ENCODE measurements at places on chromosomes 13 and 19. TPM values are rescaled to one million over a fixed set of nuclear protein-coding genes. Genes with fewer than 3 reads are reported as not detected.

LYL1 gene
- 0.88 TPM for total RNA-seq

ALOX5AP gene
- not detected for total RNA-seq

RNF113B gene
- total RNA-seq, result not detected

GNG7 gene
- 9.6 TPM for total RNA-seq

DENND1C gene
- total RNA-seq, result 0.19 TPM

SLC25A41 gene
- 0.46 TPM for total RNA-seq

KLK8 gene
- total RNA-seq, result 0.46 TPM

IGFL1 gene
- not detected for total RNA-seq

SOX1 gene
- 4.7 TPM for total RNA-seq

CGB3 gene
- total RNA-seq, result not detected

GRCh38 chr13:108037348-108037747 is 178.0 kb downstream of the LIG4 start:
- no peak for DNase-seq

DNA sequence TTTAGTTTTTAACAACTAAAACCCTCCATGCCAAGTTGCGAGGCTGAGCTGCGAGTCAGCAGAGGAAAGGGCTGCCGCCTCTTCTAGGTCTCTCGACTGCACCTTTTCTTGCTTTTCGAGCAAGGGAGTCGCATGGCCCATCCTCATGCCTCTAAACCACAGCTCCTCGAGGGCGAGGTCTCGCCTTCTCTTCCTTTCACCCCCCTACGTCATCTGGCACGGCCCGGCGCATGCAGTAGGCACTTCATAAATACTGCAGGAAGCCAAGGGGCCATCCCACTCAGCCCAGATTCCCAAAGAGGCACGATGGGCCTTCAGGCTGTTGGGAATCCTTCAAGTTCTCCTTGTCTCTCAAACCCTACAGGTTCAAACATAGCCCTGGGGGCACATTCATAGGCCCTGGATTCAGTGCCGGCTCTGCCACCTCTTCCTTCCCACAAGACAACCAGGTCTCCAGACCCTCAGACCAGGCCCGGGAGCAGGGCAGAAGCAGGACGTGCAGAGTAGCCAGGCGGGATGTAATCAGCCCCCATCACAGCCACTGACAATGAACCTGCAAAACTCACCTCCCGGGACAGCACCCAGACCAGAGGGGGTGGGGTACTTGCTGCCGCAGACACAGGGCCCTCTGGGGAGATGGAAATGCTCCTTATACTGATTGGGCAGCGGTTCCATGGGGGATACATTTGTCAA is 41.7 kb downstream of the GGACT start:
- DNase-seq, result no peak

DNA sequence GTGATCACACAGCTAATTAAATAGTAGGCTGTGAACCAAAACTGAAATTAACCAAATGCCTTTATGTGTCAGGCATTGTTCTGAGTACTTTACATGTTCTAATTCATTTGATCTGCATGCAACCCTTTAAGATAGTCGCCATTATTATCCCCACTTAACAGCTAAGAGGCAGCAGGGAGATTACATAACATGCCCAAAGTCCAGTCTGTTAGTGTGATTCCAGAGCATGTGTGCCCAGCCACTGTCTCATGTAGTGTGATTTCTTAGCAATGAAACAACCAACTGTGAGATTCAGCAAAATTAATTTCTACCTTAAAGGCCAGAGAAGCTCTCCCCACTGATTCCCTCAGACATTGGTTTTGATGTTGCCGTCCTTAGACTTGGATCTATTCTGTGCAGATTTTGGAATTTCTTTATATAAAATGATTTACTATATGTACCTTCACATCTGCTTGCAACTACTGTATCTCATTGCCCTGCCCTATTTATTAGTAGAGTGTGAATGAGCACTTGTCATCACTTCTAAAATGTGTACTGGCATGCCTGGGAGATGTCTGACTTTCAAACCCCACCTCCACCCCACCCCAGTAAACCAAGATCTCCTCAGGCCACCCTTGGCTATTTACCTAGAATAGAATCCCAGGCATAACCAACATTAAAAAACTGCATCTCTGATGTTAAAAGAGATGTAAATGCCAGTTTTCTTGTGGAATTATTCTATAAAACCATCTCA is 41.2 kb downstream of the POLR1D start:
- DNase-seq, result no peak

- DNase-seq, result peak; percentile 49
Measured at GRCh38 chr19:13097463-13098258, 5.0 kb downstream of the LYL1 start.

DNA sequence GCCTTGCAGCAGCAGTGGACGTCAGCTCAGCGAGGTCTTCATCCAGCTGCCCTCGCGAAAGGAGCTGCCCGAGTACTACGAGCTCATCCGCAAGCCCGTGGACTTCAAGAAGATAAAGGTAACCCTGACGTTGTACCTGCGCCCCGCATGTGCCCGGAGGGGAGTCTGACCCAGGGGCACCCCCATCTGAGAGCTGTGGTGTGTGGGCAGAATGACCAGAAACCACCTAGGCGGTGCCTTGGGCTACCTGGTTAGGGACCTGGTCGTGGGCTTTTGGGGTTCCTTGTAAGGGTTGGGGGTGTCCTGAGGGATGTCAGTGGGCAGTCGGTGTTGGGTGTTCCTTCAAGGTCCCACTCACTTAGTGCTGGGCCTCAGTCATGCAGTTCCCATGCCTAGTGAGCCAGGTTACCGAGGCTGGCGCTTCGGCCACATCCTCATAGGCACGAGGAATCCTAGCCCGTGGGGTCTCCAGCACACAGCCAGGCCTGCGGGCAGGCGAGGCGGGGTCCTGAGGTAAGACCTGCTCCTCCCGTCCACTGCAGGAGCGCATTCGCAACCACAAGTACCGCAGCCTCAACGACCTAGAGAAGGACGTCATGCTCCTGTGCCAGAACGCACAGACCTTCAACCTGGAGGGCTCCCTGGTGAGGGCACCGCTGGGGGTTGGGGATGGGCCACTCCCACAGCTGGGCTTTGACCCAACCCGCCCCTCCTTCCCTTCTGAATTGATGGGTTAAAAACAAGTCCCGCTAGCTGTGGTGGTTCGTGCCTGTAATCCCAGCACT is 30.8 kb upstream of the LDLR start:
- DNase-seq, result no peak

DNA sequence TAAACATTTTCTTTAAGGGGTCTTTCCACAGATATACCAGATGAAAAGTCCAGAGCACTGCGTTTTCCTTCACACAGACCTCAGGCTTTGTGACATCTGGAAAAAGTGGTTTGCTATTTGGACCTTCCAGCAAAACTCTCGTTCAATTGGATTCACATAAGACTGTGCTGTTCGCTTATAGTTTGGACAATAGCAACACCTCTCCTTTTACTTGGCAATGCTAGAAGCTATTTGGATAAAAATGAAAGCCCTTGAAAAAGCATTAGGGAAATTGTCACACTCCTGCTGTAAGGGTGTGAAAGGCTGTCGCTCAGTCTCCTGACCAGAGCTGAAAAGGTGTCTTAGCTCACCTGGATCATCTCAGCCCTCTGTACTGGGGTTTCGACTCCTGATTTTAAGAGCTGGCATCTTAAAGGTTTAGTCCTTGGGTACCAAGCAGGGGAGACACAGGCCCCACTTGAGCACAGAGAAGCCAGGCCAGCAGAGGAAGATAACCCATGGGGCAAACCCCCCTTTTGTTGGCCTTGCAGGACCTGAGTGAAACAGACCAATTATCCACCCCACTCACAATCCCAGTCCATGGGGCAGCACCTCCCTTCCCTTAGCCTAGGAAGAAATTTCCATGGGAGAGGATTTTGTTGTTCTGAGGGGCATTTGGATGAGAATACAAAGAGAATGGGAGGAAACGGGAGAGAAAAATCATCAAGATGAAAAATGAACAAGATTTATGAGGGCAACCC is 257.6 kb downstream of the DLEU7 start:
- no peak for DNase-seq

DNA sequence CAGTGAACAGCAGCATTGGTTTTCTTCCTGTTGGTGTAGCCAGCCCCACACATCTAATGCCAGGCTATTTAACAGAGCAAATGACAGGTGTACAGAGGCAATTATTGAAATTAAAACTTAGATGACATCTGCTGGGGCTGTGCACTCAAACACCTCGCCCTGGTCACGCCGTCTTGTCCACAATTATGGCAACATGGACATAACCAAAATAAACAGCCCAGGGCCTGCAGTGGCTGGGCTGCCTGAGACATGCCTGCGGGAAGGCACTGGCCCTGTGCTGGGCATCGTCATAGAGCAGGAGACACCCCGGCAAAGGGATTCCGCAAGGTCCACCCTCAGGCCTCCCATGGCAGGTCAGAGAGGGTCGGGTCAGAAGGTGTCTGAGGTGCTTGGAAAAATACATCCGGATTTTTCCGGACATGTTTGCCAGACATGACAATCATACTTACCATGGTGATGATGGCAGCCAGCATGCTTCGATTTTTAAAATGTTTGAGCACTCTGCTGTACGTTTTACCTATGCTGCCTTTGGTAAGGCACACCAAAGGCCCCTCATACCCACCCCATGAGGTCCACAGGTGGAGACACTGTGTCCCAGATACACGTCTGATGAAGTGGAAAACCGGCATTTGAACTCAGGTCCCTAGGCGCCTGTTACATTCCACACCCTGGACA is 47.8 kb downstream of the TSHZ3 start:
- DNase-seq, result no peak

DNA sequence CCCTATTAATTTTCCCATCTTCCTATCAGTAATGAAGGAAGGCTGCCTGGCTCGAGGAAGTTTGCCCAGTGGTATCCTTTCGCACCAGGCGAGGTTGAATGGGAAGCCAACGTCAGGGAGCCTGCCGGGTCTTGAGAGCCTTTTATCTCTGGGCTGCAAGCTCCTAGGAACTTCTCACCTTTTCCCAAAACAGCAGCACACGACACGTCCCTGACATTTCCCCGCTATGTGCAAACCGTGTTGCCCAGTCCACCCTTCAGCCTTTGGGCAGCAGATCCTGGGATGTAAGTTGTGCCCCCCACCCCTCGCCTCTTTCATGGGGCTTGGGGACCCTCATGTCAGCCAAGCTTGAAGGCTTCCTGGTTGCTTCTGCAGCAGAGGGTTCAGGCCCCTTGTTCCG is 179.1 kb downstream of the ZNF536 start:
- no peak for DNase-seq

DNA sequence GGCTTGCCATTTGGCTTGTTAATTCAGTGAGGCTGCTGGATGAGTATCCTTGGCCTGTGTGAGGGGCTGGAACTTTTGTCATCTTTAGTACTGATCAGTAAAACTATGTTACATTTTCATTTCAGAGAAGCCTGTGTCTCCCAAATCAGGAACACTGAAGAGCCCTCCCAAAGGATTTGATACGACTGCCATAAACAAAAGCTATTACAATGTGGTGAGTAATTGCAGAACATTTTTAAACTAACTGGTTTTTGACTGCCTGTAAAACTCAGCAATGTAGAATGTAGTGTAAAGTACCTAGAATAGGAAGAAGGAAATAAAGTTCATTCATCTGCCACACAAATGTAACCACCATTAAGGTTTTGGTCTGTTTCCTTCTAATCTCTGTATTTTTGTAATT is 87.4 kb upstream of the TEX29 start:
- DNase-seq, result no peak

DNA sequence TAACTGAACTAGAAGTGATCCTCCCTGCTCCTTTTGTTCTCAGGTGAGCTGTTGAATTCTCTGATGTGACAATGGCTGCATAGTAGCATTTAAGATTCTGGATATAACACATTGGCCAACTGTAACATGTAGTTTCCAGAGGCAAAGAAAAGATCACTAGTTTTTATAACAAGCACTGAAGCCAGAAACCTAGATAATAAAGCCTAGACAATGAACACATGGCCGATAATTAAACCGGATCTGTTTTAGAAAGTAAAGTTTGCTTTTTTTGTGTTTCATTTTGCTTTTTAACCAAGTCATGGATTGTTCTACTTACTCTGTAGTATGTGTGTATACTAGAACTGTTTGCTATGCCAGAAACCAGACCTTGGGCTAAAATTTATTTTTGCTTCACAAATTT is 225.5 kb upstream of the KLHL1 start:
- DNase-seq, result no peak

DNA sequence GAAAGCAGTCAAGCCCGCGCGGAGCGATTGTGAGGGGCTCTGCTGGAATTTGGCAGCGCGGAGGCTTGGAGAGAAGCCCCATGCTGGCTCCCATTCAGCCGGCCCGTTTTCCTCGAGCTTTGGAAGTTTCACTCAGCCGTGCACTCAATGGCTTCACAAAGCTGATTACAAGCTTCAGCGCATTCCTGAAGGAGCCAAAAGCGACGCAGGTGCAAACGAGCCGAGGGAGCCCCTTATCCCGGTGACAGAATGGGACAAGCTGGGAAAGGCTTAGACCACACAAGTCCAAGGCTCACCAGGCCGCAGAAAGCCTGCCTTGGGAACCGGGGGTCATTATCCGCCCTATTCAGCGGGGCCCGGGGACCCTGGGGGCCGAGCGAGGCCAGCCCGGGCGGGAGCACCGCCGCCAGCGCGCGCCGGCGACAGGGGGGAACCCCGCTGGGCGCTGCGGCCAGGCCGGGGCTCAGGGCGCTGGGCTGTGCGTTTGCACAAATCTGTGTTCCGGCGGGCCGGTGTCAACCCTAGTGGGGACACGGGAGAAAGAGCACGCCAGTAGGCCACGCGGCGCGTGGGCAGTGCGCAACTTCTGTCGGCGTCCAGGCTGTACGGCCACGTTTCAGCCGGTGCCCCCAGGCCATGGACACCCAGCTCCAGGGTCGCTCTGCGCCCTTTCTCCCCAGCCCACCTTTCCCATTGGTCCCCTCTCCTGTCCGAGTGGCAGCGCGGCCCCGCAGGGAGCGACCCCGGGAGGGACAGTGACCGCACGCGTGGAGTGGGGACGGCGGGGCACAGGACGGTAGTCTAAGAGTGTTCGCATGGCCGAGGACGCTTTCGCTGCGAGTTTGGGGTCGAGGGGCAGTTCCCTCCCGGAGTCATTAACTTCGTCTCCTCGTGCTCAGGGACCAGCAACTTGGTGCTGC is 37.3 kb downstream of the SOX1 start:
- DNase-seq, result peak; percentile 99
